ENCODE measurements at places on chromosomes 6 and 20.

DNA sequence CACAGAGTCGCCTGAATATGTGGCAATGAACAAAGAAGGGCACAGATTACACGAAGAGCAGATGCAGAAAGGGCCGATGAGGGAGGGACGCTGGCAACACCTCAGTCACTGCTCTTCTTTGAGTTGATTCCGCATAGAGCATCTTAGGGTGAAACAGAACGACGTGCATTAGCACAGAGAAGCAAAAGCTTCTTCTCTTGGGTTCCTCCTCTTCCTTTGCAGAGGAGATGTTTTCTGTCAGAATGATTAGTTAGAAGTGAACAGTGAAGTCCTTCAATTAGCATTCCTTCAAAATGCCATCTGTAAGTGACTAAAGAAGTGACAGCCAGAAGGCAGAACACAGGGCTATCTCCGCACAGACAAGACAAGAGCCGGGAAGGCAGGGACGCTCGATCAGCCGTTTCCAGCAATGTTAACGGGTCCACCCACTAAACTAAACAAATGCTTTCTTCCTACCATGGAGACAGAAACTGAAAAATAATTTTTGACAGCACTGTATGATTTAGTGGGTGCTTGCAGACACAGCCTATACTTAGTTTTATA is 219.8 kb upstream of the AGPAT4 start:
- DNase-seq: no peak

DNA sequence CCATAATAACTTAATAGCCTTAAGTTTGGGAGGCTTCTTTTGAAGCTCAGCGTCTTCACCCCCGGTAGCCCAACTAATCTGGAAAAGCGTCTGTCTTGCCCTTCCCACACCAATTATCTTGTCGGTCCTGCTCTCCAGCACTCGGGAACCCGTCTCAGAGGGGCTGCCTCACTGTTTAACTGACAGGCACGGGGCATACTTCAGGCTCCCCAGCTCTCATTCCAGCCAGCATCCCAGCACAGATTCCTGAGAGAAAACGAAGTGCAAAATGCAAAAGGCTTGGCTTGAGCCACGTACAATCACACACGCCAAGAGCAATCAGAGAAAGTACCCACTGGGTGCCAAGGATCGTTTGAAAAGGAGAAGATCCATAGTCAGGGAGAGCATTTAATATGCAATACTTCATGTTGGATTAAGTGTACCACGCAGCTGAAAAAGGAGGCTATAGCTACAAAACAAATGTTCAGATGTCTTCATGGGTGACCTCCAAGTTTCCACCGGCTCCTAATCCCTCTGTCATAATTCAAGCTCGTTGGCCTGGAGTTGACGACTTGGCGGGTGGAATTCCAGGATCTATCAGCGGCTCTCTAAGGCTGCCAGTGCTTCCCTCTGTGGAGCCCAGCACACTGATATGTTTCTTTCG is 53.7 kb upstream of the STX16 start:
- DNase-seq: no peak

- no peak for DNase-seq
These were observed 13.6 kb downstream of the CDC5L start for GRCh38 chr6:44401138-44401537.

DNA sequence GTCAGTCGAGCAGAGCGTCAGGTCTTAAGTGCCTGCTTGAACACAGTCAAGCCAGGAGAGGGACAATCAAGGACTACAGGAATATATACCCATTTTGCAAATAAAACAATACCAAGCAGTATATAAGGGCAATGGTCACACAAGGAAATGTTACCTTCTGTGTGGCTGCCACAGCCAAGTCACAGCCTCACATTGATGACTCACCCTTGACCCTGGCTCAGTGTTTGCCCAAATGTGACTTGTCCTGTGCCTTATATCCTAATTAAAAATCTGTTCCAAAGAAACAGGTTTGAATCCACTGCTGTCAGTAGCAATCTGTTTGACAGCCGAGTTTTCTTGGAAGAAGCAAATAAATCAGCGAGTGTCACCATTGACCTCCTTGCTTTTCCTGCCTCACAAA is 34.3 kb downstream of the C6orf89 start:
- DNase-seq: no peak

GRCh38 chr20:56195946-56196345 is 52.6 kb upstream of the MC3R start:
- no peak for DNase-seq

- DNase-seq: no peak
These were observed 23.0 kb downstream of the PACRG start for GRCh38 chr6:162750776-162751175.

All from stimulated activated CD4-positive, alpha-beta T cell treated with anti-CD3 and anti-CD28 coated beads, Interleukin-4, amount 100 ng/mL, for 1 hour (primary cell).